Central memory CD4-positive, alpha-beta T cell (primary cell): ENCODE measurements at places on chromosomes 16 and 17.

DNA sequence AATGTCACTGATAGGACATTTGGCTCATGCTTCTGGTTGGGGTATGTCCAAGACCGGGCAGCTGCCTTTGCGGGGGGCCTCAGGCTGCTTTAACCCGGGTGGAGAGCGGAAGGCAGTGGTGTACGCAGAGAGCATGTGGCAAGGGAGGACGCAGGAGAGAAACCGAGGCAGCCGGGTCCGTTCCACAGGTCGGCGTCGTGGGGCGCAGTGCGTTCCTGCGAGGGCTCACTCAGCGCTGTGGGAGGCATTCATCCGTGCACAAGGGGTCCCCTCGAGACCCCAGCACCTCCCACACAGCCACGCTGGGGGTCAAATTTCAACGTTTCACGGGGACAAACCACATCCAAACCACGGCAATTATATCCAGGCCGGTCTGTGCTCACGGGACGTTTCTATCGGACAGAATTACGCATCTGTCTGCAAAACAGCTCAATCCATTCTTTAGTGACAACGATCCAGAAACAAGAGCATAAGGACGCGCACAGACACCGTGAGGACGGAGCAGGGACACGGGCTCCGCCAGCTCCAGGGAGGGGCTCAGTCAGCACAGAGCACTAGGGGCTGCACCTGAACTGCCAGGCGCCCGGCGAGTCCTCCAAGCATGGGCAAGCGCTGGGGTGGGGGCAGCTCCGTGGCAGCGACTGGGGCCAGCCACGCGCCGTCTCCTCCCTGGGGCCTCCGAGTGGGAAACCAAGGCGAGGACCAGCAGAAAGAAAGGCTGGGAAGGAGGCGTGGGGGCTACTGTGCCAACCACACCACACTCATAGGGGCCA is 108.4 kb upstream of the METRNL start:
- DNase-seq, result no peak

DNA sequence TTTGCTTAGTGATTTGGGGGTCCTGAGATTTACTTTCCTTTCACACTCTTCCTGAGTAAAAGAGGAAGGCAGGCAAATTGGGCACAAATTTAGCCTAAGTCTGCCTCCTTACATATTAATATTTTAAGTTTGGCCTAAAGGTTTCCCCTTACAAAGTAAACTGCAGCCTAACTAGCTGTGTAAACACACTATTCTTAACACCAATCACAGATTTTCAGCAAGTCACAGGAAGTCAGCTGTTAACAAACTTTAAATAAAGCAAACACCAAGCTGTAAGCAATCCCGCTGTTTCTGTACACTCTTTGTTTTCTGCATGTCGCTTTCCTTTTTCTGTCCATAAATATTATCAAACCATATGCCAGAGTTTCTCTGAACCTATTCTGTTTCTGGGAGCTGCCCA is 45.1 kb upstream of the ABCC11 start:
- DNase-seq, result no peak

- DNase-seq, result no peak
Measured at GRCh38 chr17:71019699-71020098, 850.4 kb downstream of the KCNJ2 start.

- no peak for DNase-seq
Measured at GRCh38 chr17:80153004-80153403, 6.1 kb upstream of the EIF4A3 start.

DNA sequence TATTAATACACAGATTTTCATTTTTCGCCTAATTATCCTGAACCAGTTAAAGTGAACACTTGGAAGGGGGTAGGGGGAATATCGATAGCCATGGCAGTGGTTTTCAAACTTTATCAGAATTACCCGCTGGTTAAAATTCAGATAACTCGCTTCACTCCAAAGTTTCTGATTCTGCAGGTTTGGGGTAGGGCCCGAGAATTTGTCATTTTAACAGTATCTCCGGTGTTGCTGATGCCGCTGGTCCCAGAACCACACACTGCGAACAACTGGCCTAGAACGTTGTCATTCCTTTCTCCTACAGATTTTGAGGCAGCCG is 313 bp upstream of the NSRP1 start:
- DNase-seq, result no peak

GRCh38 chr16:11079652-11080187 is 135.4 kb downstream of the CLEC16A start:
- DNase-seq, result no peak

GRCh38 chr17:68326681-68327080 is 35.4 kb downstream of the ARSG start:
- no peak for DNase-seq

- no peak for DNase-seq
Measured at GRCh38 chr16:66070140-66070917, 296.2 kb upstream of the CDH5 start.

- DNase-seq, result peak; percentile 38
Measured at GRCh38 chr16:85393674-85394451, 219.3 kb upstream of the GSE1 start.

DNA sequence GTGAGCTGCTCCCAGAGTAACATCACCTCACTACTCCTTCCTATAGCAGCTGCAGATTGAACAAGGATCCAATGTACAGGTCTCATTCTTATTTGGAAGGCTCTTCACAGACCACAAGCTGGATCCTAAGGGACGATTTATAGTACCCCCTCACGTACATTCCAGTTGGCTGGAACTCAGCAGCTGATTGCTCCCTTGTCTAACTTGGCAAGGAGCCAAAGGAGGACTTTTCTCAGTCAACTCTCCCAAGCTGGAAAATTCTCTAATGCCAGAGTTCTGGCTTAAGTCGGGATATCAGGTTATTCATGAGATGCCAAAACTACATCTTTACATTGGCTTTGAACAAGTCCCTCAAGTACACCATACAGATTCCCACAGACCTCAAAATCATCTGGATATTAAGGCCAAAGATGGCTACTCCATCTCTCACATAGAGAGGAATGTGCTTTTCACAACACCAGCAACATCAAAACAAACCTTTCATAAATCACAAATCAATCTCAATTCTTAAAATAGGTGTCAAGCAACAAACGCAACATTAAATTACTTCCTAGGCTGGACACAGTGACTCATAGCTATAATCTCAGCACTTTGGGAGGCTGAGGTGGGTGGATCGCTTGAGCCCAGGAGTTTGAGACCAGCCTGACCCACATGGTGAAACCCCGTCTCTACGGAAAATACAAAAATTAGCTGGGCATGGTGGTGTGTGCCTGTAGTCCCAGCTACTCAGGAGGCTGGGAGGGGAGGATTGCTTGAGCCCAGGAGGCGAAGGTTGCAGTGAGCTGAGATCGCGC is 39.3 kb downstream of the SMG6 start:
- DNase-seq, result no peak

DNA sequence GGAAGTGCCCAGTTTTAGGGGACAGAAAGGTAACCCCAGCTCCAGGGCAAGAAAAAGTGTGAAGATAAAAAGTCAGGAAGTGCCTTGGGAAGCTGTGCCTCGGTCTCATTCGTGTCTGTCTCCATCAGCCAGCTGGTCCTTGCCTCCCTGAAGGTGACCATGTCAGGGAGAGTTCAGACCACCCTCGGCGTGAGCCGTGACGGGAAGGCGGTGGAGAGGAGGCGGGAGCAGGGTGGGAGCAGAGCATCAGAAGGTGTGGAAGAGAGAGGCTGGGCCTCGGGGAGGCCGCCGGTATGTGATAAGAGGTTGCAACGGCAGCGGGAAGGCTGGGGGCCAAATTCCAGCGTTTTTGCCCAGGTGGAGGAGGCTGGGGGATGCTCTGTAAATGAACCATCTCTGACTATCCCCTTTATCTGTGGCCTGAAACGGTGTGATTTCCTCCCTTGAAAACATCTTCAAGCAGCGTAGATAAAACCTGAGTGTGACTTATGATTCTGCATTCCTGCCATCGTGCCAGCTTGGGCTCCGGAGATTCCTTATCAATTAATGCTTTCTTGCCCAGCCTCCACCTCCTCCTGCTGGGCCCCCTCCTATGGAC is 251.8 kb downstream of the IRF8 start:
- DNase-seq, result no peak

GRCh38 chr17:77531641-77532040 is 390.9 kb downstream of the SEC14L1 start:
- no peak for DNase-seq

- no peak for DNase-seq
Measured at GRCh38 chr17:49219987-49220386, 9.5 kb downstream of the ABI3 start.

DNA sequence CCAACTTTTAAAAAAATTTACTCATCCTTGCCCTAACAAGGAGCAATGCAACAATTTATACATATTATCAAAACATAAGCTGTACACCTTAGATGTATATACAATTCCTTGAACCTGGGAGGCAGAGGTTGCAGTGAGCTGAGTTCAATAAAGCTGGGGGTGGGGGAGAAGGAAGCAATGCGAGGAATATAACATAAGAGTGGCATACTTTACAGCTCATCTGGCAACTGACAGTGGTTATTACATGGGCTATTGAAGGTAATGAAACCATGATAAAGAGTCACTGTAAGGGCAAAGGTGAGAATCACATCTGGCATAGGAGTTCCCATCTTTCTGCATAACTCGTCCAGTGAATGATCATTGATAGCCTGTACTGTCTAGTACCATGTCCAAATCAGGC is 43.7 kb downstream of the CA4 start:
- no peak for DNase-seq

GRCh38 chr16:24507959-24508480 is 31.3 kb upstream of the RBBP6 start:
- DNase-seq, result no peak

GRCh38 chr17:69066482-69066881 is 5.8 kb upstream of the ABCA9 start:
- no peak for DNase-seq

DNA sequence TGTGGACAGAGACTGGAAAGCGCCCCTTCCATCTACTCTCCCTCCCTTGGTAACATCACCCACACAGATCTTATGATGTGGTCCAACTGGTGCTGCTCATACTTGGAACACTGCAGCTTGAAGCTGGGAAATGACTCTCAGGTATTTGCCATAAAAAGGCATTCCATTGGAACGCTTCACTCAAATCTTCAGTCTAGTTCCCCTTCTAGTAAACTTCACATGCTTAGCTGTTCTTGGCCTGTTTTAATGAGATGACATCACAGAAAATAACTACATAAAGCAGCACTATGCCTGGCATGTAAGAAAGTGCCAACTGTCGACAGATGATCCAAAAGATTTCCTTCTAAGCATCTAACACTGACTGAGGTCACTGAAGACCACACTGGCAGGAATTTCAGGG is 9.3 kb downstream of the ZNF263 start:
- no peak for DNase-seq

- DNase-seq, result no peak
Measured at GRCh38 chr17:70295329-70295728, 126.0 kb downstream of the KCNJ2 start.

GRCh38 chr17:28472871-28473497 is 460 bp upstream of the SLC13A2 start:
- no peak for DNase-seq

- no peak for DNase-seq
Measured at GRCh38 chr17:70169709-70170597, 621 bp downstream of the KCNJ2 start.

- no peak for DNase-seq
Measured at GRCh38 chr17:73703192-73703591, 58.9 kb upstream of the SDK2 start.

- no peak for DNase-seq
Measured at GRCh38 chr17:75558666-75559530, 28.7 kb upstream of the MYO15B start.

DNA sequence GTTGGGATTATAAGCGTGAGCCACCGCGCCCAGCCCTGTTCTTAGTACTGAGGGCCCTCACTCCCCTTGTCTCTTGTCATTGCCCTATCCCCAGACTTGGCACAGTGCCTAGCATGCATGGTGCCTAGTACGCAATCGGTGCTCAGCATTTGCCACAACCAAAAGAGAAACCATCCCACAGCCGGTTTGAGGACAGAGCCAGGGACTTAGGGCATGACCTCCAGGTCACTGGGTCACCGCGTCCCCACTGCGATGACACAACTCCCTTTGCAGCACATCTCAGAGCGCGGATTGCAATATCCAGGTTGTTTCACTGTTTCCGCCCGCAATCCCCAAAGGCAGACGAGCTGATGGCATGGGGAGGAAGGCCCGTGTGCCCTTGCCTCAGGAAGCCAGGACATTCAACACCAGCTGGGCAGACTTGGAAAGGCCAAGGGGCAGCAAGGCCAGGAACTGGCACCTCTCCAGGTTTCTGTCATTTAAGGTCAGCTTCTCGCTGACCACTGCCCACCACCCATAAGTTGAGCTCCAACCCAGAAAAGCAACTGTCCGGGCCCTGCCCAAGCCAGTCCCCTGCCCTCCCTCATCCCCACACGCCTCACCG is 274.5 kb downstream of the MRTFB start:
- no peak for DNase-seq
